LNCaP clone FGC (cell line): ENCODE measurements at places on chromosomes 16 and 17.

GRCh38 chr16:57092786-57093411, 516 bp downstream of the CPNE2 start:
- DNase-seq = no peak

GRCh38 chr17:75344666-75345065, 55.4 kb upstream of the SLC25A19 start:
- no peak for DNase-seq

- DNase-seq = no peak
These were observed 21.5 kb downstream of the MYH11 start for GRCh38 chr16:15835136-15835878.

GRCh38 chr17:73155410-73156165, 9.2 kb upstream of the SSTR2 start:
- DNase-seq = no peak

GRCh38 chr17:75183999-75184884, 1.5 kb upstream of the SUMO2 start:
- DNase-seq = no peak

DNA sequence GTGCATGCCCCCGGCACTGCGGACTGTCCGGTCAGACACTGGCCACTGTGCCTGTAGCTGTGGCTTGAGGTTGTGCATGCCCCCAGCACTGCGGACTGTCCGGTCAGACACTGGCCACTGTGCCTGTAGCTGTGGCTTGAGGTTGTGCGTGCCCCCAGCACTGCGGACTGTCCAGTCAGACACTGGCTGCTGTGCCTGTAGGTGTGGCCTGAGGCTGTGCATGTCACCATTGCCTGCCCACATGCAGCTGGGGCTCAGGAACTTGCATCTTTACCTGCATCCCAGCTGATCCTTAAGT, 5.2 kb downstream of the MTHFSD start:
- DNase-seq = no peak

GRCh38 chr16:4212934-4213296, 29.0 kb downstream of the SRL start:
- DNase-seq = no peak

DNA sequence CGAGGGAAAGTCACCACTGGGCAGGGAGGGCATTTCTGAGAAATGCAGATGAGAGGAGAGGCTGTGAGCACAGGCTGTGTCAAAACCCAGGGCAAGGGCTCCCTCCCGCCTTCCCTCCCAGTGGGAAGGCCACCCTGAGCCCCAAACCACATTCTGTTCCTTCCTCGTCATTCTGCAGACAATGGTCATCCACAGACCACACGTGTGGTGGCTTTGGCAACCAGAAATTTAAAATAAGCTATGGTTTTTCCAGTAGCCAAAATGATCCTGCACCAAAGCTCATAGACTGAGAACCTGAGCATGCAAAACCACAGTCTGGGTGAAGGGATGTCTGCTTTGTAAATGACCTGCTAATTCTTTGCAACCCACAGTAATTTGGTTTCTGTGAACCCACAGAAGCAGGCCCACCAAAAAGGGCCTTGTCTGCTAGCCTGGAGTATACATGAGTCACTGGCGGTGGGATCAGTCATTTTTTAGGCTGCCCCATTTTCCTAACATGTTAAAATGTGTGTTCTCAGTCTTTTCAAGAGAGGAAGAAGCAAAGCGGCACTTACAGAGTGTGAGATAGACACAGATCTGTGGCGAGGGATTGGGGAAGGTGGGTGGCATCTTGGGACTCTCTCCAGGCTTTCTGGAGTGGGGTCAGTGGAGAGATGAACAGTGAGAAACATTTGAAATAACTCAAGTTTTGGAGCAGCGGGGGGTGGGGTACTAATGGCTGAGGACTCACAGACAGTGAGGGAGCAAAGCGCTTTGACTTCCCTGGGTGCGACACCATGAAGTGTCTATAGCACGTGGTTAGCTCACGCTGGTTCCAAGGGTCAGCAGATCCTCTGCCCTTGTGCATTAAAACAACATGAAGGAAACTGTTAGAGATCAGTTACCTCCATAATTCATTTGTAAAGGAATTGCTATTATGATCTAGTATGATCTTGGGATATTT, 20.5 kb downstream of the GRB7 start:
- DNase-seq = no peak

- no peak for DNase-seq
These were observed 86.3 kb downstream of the WNT3 start for GRCh38 chr17:46732160-46732559.

- no peak for DNase-seq
These were observed 115.7 kb upstream of the PMFBP1 start for GRCh38 chr16:72287649-72288048.

- no peak for DNase-seq
These were observed 80.9 kb upstream of the NLRP1 start for GRCh38 chr17:5665164-5665563.

DNA sequence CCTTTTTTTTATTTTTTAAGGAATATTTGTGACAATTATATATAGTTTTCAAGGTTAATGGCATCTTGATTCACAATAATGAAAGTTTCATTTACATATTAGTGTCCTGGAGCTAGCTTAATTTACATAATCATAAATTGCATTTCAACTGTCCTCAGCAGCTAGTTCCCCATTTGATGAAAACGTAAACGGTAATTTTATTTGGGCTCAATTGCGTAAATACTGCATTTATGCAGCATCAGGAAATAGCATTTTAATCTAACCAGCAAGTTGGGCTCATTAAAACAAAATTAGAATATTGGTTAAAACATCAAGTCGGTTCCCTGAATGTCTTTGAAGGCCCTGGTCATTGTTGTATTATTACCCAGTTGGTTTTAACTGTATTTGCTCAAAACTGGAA, 136.8 kb upstream of the CDH5 start:
- DNase-seq = no peak

DNA sequence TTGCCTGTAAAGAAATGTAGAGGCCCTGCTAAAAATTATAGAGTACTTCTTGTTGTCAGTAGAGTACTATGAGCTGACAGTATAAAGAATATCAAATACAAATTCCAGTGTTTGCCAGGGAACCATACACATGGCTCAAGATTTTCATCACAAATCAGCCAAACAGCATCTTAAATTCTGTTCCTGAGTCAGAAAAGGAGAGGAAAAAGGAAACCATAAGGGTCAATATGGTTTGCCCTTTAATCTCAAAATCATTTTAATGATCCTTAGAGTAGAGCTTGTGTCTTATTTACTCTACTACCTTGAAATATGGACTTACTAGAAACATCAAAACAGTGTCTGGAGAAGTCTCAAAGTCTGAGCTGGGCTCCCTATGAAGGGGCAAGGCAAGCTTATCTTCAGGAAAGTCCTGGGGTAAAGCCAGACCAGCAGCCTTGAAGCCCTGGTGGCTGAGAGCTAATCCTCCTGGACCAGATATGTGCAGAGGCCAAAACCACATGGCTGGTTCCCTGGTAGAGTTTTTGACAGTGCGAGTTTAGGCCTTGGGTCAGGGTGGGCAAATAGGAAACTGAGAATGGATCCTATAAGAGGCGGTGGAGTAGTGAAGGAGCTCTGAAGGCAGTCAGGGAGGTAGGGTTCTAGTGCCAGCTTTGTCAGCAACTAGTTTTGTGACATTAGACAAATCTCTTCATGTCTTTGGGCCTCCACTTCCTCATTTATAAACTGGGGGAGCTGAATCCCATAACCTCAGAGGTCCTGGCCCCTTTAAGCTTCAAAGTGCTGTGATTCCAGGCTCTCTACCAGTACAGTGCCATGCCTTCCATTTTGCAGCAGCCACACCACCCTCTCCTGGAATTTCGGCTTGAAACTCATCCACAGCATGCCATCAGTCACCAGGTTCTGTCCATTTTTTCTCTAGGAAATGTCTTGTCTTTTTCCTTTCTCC, 38.9 kb downstream of the MRTFB start:
- no peak for DNase-seq

- peak; percentile 100 for DNase-seq
These were observed at the start of gene KPNB1 for GRCh38 chr17:47649153-47649971. Gene KPNB1 (plus strand): TSS chr17:47649919. CDS start chr17:47650245, 326 bp downstream.

- no peak for DNase-seq
These were observed 169.9 kb downstream of the CYB561 start for GRCh38 chr17:63275971-63276745.

GRCh38 chr16:9090101-9090959, 1.1 kb upstream of the HAPSTR1 start:
- DNase-seq = no peak

- no peak for DNase-seq
These were observed 12.2 kb upstream of the CXCL16 start for GRCh38 chr17:4751932-4752331.

- no peak for DNase-seq
These were observed 8.1 kb upstream of the KIFC3 start for GRCh38 chr16:57810197-57811031.

DNA sequence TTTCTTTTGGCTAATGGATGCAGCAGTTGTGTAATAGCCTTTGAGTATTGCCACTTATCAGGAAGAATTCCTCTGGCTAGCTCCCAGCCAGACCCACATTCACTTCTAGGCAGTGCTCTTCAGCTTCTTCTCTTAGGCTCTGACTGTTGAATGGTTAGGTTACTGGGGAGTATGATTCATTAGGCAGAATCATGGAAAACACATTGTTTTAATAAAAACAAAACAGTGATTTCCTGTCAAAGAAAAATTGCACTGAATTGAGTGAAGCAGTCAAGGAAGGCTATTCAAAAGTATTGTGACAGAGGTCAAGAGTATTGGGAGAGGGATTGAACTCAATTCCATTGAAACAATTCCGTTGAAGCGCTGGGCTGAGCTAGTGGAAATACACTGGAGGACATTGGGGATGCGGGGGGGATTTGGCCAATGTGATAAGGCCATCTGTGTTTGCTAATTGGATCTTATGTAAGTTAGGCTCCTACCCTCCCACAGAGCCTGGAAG, 68.0 kb downstream of the CNTNAP4 start:
- DNase-seq = no peak

DNA sequence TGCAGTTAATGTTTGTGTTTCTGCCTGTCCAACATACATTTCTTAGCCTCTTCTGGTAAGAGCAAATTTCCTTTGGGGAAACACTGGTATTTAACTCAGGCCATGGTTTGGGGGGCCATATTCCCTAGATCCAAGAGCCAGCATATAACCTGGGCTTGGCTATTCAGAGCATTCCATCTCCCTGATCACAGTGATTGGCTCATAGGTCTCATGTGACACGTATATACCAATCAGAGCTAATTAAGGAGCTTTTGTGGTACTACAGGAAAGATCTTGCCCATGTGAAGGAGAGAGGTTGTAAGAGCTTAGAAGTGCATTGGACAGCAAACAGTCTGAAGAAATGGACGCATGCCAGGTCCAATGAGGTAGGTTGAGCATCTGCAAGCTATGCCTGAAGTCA, 33.4 kb upstream of the GPR139 start:
- DNase-seq = no peak
